ENCODE measurements at places on chromosomes 4 and X.

- no peak for DNase-seq
These were observed 47.8 kb downstream of the SEPSECS start for GRCh38 chr4:25112366-25112994.

GRCh38 chr4:94165256-94165655 lies 42.4 kb upstream of the SMARCAD1 start:
- no peak for DNase-seq

DNA sequence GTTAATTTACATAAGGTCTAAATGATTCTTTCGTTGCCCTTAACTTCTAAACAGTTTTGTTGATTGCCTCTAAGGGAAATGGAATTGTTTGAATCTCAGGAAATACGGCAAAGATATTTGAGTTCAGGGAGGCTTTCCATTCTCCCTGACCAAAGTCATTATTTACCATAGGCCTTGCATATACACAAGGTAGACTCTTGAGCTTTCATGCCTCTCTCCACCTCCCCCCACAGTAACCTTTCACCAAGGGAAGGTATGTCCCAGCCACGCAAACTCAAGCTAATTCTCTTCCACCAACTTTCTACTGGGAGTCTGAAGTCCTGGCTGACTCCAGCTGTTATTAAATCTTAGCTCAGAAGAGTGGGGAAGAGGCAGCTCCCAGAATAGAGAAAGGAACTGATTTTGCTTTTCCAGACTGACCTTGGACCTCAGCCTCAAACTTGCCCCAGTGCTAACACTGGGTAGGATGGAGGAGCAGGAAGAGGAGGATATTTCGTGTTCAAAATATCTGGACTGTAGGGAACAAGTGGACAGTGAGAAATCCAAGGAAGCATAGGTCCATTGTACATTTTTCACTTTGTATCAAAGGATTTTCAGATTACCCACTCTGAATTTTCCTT lies 1.4 kb downstream of the IGSF1 start:
- DNase-seq, result no peak

DNA sequence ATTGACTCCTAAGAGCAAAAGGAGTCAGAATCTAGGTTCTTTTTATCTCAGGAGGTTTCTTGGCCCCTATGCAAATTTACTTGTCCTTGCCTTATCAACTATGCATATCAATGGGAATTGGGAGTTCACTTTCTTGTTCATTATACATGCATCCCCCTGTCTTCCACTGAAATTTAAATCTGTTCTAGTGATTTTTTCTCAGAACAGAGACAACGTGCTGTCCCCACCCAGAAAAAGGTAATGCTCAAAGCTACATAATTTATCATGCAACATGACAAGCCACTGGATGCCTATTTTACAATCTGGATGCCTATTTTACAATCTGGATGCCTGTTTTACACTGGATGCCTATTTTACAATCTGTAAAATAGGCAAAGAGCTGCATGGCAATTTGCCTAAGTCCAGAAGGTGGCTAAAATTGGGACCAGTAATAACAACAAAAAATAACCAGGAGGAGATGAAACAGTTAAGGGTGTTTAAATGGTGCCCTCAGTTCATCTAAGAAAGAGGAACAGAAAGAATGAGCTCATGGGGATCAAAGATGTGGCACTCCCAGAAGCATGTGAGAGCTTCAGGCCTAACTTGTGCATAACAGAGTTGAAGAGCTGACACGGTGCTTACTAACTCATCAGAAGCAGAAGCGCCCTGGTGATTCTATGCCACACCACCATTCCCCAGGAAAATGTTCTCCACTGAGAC lies 537.8 kb upstream of the BOD1L1 start:
- DNase-seq, result no peak

GRCh38 chrX:291411-291901 lies 10.3 kb downstream of the PLCXD1 start:
- DNase-seq, result no peak

GRCh38 chr4:90112715-90113114 lies 14.5 kb upstream of the CCSER1 start:
- DNase-seq, result no peak

GRCh38 chr4:104881136-104881886 lies 265.4 kb upstream of the TET2 start:
- no peak for DNase-seq

DNA sequence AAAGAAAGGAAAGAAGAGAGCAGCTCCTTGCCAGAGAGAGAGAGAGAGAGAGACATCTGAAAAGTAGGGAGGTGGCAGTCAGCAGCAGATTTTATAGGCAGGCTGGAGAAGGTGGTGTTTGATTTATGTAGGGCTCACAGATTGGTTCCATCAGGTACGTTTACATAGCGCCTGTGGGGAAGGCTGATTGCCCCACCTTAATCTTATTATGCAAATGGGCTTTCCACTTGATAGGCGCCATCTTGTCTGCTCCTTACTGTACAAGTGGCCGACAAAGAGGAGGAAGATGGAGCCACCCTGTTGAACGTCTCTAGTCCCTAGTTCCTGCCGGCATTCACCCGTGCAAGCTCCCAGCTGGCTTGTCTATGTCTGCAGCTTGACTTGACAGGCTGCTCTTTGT lies 49.1 kb upstream of the DHRSX start:
- DNase-seq, result no peak

- DNase-seq, result no peak
These were observed 10.1 kb downstream of the DHX15 start for GRCh38 chr4:24574236-24574635.

DNA sequence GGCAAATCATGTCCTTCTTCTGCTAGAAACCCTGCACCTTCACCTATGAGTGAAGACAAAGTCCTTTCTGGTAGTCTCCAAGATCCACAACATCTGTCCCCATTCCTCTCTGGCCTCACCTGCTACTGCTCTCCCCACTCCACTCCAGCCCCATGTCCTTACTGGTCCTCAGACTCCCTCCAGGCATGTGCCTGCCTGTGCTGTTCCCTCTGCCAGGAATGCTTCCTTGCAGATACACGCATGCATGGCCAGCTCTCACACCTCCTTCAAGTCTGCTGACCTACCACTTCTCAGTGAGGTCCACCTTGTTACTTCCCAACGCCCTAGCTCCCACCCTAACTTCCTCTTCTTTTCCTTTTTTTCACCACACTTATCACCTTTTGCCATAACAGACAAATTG lies 18.1 kb downstream of the HMGB2 start:
- DNase-seq, result no peak

Measured in foreskin keratinocyte (primary cell).